ENCODE measurements at places on chromosomes 6 and 20. TPM values are rescaled to one million over a fixed set of nuclear protein-coding genes. Genes with fewer than 3 reads are reported as not detected.

Gene EHMT2
- total RNA-seq: 10.8 TPM

Gene CDC5L
- total RNA-seq: 16.8 TPM

- no peak for DNase-seq
These were observed 261.4 kb downstream of the ZNF217 start for GRCh38 chr20:53332022-53332837.

- DNase-seq: peak; percentile 81
These were observed 13.0 kb downstream of the FGD2 start for GRCh38 chr6:37018198-37019064.

- no peak for DNase-seq
These were observed 79.1 kb downstream of the LYRM2 start for GRCh38 chr6:89559487-89559886.
